Endothelial cell (in vitro differentiated cells): ENCODE measurements at places on chromosomes 2 and 18.

- no peaks in the 10 kb centered on the region for H3K36me3 ChIP-seq
- no peak overlapping the region for H3K27ac ChIP-seq
- H3K27me3 ChIP-seq: no peaks in the 10 kb centered on the region
- no peak for DNase-seq
- no peak overlapping the region for H3K4me3 ChIP-seq
- peaks cover 2% of the 10 kb centered on the region for H3K4me1 ChIP-seq
Measured at GRCh38 chr2:58484221-58484620, 243.1 kb upstream of the FANCL start.

DNA sequence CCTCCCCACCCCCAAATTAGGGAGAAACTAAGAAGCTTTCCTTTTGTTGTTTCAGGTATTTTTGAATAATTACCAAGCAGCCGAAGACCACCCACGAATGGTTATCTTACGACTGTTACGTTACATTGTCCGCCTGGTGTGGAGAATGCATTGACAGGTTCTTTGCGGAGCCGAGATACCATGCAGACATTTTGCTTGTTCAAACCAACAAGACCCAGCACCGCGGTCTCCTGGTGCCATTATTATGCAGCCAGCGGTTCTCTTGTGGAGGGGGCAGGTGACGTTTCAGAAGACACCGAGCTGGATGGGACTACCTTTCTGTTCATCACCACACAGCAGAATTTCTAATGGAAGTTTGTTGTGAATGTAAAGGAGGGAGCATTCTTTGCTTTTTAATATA is 43.4 kb downstream of the BCL2L11 start:
- peak overlapping the region; percentile 37 for H3K4me3 ChIP-seq
- H3K36me3 ChIP-seq: peaks cover 22% of the 10 kb centered on the region
- peaks cover 59% of the 10 kb centered on the region for H3K4me1 ChIP-seq
- no peak overlapping the region for H3K27ac ChIP-seq
- no peak for DNase-seq
- H3K27me3 ChIP-seq: no peaks in the 10 kb centered on the region

DNA sequence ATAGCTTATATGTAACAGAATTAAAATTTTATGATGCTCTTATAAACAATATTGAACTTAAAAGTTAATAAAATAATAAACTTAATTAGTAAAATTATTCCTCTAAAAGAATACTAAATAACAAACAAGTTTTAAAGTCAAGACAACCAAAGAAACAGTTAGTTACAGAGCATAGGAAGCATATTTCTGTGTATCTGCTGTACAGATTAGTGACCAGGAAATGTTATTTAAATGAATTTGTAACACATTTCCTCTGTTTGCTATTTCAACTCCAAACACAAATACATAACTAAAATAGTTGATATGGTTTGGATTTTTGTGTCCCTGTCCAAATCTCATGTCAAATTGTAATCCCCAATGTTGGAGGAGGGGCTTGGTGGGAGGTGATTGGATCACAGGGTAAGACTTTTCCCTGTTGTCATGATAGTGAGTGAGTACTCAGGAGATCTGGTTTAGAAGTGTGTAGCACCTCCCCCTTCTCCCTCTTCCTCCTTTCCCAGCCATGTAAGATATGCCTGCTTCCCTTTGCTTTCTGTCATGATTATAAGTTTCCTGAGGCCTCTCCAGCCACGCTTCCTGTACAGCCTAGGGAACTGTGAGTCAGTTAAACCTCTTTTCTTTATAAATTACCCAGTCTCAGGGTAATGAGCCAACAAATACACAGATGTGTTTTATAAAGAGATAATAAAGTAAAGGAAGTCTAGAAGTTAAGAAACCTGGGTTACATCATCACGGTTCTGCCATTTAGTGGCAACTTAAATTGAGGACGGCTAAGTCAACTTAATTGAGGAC is 51.8 kb downstream of the ROCK2 start:
- peak overlapping the region; percentile 91 for H3K27ac ChIP-seq
- H3K4me1 ChIP-seq: peaks cover 38% of the 10 kb centered on the region
- H3K27me3 ChIP-seq: peaks cover 3% of the 10 kb centered on the region
- no peak overlapping the region for H3K4me3 ChIP-seq

DNA sequence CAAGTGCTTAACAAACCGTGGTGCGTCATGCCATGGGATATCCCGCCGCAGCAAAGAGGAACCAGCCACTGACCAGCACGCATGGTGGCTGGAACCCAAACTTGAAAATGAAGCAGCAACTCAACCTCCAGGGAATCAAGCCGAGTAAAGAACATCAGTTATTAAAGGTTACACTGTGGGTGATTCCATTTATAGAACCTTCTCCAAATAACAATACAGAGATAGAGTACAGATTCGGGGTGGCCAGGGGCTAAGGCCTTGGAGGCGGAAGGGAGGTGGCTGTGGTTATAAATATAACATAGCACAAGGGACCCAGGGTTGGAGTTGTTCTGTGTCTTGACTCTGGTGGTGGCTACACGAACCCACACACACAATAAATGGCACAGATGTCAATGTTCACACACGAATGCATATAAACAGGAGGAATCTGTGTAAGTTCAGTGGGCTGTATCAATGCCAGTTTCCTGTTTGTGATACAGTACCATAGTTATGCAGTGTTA is 123.1 kb downstream of the EIPR1 start:
- peak overlapping the region; percentile 1 for H3K27ac ChIP-seq
- DNase-seq: no peak
- H3K4me1 ChIP-seq: no peaks in the 10 kb centered on the region
- H3K36me3 ChIP-seq: peaks cover 27% of the 10 kb centered on the region
- peak overlapping the region; percentile 21 for H3K4me3 ChIP-seq

- peaks cover 4% of the 10 kb centered on the region for H3K27me3 ChIP-seq
- H3K27ac ChIP-seq: no peak overlapping the region
- H3K36me3 ChIP-seq: peaks cover 8% of the 10 kb centered on the region
- no peak for DNase-seq
- no peak overlapping the region for H3K4me3 ChIP-seq
Measured at GRCh38 chr2:105974812-105975211, 219.3 kb downstream of the UXS1 start.

DNA sequence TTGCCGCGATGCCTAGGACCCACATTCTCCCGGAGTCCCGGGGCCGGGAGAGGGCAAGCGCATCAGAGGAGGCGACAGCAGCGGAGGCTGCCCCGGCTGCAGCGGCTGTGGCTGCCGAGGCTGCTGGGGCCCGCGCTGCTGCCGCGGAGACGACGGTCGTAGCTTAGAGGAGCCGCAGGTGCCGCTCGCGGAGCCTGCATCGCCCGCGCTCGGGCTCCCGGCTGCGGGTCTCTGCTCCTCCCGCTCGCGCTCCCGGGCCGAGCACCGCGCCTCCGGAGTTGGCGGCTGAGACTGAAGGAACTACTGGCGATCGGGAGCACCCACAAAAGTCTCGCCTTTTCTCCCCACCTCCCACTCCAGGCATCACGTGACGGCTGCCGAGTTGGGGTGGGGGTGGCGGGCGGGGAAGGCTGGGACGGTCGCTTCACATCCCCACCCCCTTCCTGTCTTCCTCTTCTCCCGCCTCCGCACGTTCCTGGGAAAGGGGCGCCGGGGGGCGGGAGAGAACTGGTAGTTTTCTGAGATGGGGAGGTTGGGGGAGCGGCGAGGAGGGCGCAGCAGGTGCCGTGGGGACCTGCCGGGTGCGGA is at the start of gene LYPD1:
LYPD1 (minus strand) TSS at position 298 of the 588 bp plus-strand sequence; CDS start at position 25, 273 bp downstream.
- H3K27ac ChIP-seq: no peak within 1 kb of the TSS
- DNase-seq: peak; percentile 28
- H3K27me3 ChIP-seq: peaks cover 16% of the 10 kb centered on the region
- peak within 1 kb of the TSS; percentile 78 for H3K4me3 ChIP-seq
- H3K4me1 ChIP-seq: peaks cover 8% of the 10 kb centered on the region
- no peaks in the 10 kb centered on the region for H3K36me3 ChIP-seq

DNA sequence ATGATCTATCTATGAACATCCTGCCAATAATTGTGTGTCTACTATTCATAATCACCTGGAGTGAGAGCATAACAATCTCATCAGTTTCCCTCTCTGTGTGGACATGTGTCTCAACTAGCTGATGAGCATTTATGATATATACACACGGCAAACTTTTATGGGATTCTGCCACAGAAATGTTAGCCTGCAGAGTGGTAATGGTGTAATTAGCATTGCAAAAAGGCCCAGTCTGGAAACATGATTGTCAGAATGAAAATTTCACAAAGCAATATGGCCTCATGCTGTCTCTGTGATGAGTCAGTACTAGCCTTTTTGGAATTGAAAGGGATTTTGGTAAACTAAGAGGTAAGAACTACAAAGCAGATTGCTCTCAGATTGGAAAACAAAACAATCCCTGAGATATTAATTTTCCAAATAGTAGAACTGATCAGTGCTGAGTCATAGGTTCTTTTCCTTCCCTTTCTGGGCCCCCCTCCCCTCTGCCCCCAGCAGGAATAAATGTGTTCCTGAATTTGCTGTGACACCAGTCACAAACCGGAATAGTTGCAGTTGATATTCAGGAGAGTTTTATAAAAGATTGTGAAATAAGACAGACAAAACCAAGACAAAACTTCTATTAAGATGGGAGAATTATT is 189.2 kb downstream of the OSR1 start:
- H3K4me3 ChIP-seq: no peak overlapping the region
- no peaks in the 10 kb centered on the region for H3K27me3 ChIP-seq
- H3K4me1 ChIP-seq: no peaks in the 10 kb centered on the region
- no peaks in the 10 kb centered on the region for H3K36me3 ChIP-seq
- no peak overlapping the region for H3K27ac ChIP-seq

DNA sequence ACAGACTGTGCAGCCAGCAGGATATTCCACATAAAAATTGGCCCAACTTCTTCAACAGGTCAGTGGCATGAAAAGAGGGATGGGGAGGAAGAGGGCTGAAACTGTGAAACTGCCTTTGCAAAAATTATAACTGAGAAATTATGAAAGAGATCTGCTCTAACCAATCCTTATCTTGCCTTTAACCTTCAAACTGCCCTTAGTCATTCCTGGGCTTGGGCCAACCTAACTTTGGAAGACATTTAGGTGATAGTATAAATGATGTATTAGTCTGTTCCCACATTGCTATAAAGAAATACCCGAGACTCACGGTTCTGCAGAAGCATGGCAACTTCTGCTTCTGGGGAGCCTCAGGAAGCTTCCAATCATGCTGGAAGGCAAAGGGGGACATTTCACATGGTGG is 74.5 kb downstream of the RPL31 start:
- H3K27ac ChIP-seq: no peak overlapping the region
- no peaks in the 10 kb centered on the region for H3K27me3 ChIP-seq
- no peak overlapping the region for H3K4me3 ChIP-seq
- peaks cover 34% of the 10 kb centered on the region for H3K36me3 ChIP-seq

GRCh38 chr2:239223310-239224198 is 177.3 kb downstream of the HDAC4 start:
- H3K27ac ChIP-seq: no peak overlapping the region
- H3K36me3 ChIP-seq: no peaks in the 10 kb centered on the region
- no peak for DNase-seq
- H3K27me3 ChIP-seq: peaks cover 5% of the 10 kb centered on the region
- peaks cover 5% of the 10 kb centered on the region for H3K4me1 ChIP-seq

DNA sequence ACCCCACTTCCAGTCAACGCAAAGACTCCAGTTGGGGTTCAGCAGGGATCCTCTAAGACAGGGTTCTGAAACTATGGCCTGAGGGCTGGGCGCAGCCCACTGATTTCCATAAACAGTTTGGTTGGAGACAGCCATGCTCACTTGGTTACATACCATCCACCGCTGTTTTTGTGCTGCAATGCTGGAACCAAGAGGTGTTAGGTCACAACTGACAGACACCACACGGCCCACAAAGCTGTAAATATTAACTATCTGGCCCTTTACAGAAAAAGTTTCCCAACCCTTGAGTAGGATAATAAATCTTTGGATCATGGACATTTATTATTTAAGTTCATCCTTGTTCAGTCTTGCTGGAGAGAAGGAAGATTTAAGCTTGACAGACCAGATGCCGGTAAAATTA is 8.4 kb upstream of the CD226 start:
- no peak overlapping the region for H3K4me3 ChIP-seq
- no peak for DNase-seq
- H3K4me1 ChIP-seq: peaks cover 12% of the 10 kb centered on the region
